ENCODE measurements at places on chromosomes 3 and 15. TPM values are rescaled to one million over a fixed set of nuclear protein-coding genes. Genes with fewer than 3 reads are reported as not detected.

The TMEM207 gene
- not detected for total RNA-seq

The SLC28A2 gene
- total RNA-seq: not detected

The NR2E3 gene
- total RNA-seq: not detected

The BNC1 gene
- total RNA-seq: not detected

The PRR23B gene
- not detected for total RNA-seq

DNA sequence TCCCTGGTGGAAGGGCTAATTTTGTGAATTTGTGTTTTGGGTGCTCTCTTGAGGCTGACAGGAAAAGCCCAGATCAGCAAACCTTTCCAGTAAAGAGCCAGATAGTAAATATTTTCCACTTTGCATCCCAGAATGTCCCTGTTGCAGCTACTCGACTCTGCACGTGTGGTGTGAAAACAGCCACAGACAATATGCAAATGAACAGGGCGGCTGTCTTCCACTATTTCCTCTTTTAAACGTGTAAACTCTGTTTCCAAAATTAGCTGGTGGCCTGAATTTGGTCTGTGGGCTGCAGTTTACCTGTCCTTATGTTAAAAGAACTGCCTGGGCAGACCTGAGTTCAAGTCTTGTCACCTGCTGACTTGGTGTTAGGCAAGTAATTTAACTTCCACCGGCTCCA is 202.7 kb downstream of the EDEM1 start:
- DNase-seq: no peak

DNA sequence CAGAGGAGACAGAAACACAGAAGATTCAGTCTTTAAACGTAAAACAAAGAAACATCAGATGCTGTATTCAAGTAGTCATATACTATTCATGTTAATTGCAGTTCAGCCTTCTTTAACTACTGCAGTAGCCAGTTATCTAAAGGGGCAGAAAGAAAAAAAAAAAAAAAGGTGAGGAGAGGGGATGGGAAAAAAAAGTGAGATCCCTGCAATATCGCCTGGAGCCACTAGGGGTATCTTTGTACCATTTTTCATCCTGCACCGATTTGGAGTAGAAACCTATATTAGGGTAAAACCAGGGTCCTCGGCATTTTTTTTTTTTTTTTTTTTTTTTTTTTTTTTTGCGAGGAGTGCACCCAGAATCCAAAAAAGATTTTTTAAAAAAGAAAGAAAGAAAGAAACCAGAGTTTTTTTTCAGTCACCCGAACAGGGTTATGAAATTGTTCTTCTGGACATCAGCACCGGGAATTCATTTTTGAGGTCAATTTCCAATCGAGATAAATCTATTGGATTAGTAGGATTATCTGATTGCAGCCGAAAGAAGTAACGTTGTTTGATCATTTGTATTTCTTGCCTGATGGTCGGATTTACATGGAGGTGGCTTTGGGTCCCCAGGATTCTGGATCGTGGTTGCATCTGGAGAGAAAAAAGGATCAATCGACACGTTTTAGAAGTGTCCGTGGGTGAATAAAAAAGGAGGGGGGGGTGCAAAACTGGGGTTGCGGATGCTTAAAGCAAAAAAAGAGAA is 186.7 kb downstream of the NLGN1 start:
- DNase-seq: no peak

Data from CD8-positive, alpha-beta memory T cell (primary cell).